ENCODE measurements at places on chromosomes 6 and 20.

GRCh38 chr6:31681135-31681671, 336 bp upstream of the LY6G5C start:
- DNase-seq, result peak; percentile 77

- DNase-seq, result peak; percentile 16
Observed at GRCh38 chr6:167826896-167827582, at the start of gene AFDN. TSS of gene AFDN (plus strand) at chr6:167826911. CDS start at chr6:167827133, 222 bp downstream.

GRCh38 chr6:106413722-106414121, 53.2 kb downstream of the CRYBG1 start:
- DNase-seq, result no peak

GRCh38 chr6:170108890-170109587, 181.8 kb downstream of the DLL1 start:
- no peak for DNase-seq

DNA sequence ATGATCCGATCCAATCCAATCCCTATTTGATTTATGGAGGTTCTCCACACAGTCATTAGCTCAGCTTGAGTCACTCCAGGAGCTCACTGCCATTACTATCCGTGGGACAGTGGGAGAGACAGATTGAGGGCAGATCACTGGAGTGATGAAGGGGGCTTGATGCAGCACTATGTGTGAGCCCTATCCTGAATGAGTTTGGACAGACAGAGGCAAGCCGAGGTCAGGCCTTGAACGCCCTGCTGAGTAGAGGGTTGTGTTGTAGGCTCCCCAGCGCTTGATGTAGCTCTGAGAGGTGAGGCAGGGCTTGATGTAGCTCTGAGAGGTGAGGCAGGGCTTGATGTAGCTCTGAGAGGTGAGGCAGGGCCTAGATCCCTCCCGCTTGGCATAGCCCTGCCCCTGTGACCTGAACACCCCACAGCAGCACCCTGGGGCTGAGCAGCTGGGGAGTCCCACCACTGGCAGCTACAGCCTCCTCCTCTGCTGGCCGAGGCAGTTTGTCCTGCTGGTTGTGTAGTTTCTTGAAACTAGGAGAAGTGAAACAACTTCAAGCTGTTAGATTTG, 58.7 kb downstream of the ZFAND3 start:
- DNase-seq, result no peak

DNA sequence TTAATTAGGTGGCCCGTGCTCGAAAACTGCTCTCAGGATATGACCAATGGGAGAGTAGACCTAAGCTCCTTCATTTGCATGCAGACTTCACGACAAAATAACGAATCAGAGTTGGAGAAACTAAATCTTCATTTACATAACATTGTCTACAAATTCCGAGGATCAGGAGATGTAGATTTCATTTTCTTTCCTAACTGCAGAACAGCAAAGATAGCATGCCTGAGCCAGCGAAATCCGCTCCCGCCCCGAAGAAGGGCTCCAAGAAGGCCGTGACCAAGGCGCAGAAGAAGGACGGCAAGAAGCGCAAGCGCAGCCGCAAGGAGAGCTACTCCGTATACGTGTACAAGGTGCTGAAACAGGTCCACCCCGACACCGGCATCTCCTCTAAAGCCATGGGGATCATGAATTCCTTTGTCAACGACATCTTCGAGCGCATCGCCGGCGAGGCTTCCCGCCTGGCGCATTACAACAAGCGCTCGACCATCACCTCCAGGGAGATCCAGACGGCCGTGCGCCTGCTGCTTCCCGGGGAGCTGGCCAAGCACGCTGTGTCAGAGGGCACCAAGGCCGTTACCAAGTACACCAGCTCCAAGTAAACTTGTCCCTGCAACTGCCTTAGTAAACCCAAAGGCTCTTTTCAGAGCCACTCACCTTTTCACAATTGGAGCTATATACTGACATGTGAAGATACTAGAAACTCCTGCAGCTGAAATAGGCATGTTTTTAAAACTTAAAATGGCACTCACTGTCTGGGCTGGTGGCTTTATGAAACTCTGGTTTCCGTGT, 96.5 kb downstream of the HFE start:
- no peak for DNase-seq

DNA sequence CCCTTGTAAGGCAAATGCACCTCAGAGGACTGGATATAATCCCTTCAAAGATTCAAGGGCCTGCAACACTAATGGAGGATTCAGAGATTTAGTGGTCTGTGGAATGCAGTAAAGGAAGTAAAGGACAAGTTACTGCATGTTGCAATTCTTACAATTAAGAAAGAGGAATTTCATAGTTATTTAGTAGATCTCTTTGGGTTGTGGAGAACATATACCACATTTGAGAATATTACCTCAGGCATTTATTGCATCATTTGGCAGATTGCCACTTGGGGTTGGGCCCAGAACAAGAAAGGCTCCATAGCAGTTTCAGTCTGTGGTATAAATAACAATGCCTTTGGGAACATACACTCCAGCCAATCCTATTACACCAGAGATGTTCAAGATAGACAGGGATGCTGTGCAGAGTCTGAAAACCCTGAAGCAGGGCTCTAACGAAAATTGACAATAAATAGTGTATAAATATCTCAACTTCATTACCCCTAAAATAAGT, 20.9 kb upstream of the EPM2A start:
- DNase-seq, result no peak

DNA sequence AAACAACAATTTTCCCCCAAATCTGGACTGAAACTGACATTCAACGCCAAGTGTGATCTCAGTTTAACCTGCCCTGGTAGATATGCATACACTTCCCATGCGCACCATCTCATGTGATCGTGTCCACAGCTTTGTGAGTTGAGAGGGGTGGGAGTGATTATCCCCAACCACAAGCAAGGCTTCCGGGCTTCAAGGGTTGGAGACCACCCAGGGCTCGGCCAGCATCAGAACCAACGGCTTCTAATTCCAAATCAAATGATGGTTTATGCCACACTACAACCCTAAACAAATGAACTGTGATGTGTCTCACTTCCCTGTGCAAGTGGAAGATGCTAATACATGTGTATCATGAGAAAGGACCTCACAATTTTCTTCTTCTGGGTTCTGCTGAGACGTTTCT, 515 bp upstream of the TGM3 start:
- DNase-seq, result no peak

DNA sequence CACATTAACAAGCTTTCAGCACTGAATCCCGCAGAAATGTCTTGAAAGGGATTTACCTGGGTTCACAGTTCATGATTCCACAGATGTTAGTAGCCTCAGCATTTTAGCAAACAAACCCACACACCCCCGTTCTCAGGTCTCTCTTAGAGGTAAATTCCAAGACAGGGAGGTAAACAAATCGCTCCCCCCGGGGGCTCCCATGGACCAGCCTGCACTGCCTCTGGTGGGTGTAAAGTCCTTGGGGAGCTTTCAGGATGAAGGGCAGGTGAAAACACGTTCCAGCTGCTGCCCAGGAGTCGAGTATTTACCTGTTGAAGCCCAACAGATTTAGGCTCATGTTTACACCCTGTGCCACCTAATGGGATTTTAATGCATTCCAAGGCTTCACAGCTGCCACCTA, 187.0 kb upstream of the FOXQ1 start:
- no peak for DNase-seq

GRCh38 chr6:11198663-11199603, 33.5 kb downstream of the NEDD9 start:
- DNase-seq, result no peak

DNA sequence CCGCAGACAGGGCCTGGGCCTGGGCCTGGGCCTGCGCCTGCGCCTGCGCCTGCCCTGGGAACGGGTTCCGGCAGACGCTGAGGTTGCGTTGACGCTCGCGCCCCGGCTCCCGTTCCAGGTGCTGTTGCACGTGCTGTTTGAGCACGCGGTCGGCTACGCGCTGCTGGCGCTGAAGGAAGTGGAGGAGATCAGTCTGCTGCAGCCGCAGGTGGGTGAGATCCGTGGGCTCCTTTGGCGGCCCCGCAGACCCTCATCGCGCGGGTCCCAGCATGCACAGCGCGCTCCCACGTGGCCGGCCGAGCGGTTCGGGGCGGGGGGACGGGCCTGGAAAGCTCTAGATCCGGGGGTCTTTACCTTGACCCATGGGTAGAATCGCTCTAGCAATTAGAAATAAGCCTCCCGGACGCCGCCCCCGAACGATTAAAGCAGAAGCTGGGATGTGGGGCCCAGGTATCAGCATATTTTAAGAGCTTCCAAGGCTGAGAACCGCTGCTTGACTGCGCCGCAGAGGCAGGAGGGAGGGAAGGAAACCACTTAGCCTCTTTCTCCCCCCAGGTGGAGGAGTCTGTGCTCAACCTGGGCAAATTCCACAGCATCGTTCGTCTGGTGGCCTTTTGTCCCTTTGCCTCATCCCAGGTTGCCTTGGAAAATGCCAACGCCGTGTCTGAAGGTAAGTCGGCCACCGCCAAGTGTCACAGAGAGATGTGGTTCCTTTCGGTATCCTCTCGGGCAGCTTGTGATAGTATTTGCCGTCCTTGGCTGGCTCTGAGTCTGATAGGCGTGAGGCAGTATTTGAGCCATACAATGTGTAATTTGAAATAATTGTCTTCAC, 508 bp downstream of the NOP56 start:
- no peak for DNase-seq

- no peak for DNase-seq
Observed at GRCh38 chr6:2980465-2980855, 9.1 kb upstream of the SERPINB6 start.

- no peak for DNase-seq
Observed at GRCh38 chr20:20009784-20010253, 7.3 kb upstream of the NAA20 start.

DNA sequence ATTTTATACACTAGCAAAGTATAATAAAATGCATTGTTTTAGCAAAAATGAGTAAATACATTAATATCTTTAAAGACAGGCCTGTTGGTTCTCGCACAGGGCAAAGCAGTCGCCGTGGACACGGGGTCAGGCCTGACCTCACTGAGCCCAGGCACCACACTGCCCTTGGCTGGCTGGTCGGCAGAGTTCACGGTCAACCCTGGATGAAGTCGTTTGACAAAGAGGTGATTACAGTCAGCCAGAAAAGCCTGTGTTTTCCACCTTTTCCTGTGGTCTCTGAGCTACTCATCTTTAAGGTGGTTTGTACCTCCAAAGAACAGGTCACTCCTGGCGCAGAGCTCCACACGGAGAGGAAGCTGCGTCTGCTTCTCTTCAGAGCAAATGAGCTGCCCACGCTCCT, 191.5 kb downstream of the DLL1 start:
- DNase-seq, result no peak

GRCh38 chr6:108622641-108623298, 62.1 kb downstream of the FOXO3 start:
- DNase-seq, result peak; percentile 28

GRCh38 chr20:16263582-16263981, 309.7 kb downstream of the KIF16B start:
- no peak for DNase-seq

- DNase-seq, result no peak
Observed at GRCh38 chr20:54362283-54362682, 113.1 kb upstream of the DOK5 start.

DNA sequence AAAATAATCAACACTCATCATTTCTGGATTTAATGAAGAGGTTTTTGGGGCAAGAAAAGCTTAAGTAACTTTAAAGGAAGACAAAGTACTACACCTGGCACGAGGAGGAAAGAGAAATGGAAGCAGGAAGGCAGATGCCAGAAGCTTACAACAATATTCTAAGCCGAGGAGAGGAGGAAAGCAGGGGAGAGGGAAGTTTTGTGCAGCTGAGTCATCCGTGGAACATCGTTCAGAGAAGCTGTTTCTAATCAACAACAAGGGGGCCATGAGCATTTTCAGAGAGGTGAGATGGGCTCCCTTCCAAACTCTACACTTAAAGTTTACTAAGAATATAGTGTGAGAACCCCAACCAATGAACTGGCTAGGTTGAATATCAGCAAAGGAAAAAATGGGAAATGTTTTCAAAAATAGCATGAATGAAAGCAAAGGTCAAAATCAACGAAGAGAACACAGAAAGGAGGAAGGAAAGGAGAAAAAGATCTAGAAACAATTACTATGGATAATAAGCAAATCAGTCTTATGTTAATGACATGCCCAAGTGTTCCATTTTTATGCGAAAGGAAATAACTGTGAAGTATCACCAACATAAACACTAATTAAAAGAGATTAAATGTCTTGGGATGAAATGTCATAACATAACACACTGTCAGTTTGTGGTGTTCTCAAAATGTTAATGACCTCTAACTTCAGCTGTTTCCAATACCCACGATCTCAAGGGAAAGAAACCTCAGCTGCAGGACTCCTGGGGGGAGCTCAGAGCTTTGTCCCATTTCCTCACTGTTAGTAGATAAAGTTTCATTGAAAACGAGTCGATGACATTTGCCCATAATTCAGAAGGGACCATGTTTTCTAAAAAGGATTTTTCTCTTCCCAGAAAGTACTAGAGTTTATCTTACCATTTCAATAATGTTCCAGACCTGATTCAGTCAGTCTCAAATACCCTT, 203.4 kb upstream of the STXBP5 start:
- DNase-seq, result no peak

DNA sequence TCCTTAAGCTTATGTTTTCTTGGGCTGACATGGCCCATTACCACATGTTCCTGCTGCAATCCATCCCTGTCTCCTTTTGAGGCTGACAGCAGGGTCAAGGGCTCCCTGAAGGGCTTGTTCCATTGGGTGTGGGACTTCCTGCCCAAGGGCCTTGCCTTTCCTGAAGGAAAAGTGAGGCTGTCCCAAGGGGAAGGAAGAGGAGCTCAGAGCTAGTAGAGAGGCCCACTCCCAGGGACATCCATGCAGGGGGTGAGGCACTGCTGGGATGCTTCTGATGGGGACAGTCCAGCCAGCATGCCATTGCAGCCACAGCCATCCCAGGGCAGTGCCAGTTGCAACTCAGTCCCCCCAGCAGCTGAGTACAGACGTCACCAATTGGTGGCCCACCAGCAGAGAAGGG, 138.4 kb upstream of the FOXA2 start:
- no peak for DNase-seq

DNA sequence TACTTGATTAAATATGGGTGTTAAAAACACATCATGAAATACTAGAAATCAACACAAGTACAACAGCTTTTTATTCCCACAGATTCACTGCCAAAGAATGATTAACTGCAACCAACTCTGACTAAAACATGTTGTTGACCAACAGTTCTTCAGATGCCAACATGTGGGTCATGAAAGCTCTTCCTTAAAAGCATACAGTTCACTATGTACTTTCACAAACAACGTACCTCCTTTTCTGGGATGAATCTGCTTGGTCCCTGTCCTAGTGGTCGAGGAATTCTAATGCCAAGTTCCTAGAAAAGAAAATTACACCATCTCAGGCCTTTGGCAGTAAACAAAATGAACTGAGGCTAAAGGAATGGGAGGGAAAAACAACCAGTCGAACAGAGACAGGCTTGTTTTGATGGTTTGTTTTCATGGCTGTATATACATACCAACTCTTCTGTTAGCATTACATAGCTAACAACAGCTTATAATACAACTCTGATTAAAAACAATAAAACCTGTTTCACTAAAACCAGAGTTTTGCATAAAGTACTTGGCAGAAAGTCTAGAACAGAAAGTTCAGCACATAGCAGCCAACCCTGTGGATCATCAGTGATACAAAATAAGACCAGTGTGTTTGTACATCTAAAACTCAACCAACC, 92.5 kb downstream of the SESN1 start:
- no peak for DNase-seq

All from RKO (cell line).